Brain (organoid and tissue), 16 donors: ENCODE measurements at places on chromosomes 7 and 10. TPM values are rescaled to one million over a fixed set of nuclear protein-coding genes. Genes with fewer than 3 reads are reported as not detected.
A peak's percentile ranks its signal among the peaks of the same experiment; 100 is the strongest.

GRCh38 chr10:11673346-11674280 is 62.2 kb upstream of the USP6NL start:
- no peak for DNase-seq

SLC26A4 gene
- polyA plus RNA-seq = not detected

OPALIN gene
- polyA plus RNA-seq = 31.9 TPM

PPP1R3A gene
- not detected for polyA plus RNA-seq

CYP3A7 gene
- polyA plus RNA-seq = not detected

GRCh38 chr7:91398341-91398740 is 134.1 kb downstream of the FZD1 start:
- DNase-seq = no peak

DNA sequence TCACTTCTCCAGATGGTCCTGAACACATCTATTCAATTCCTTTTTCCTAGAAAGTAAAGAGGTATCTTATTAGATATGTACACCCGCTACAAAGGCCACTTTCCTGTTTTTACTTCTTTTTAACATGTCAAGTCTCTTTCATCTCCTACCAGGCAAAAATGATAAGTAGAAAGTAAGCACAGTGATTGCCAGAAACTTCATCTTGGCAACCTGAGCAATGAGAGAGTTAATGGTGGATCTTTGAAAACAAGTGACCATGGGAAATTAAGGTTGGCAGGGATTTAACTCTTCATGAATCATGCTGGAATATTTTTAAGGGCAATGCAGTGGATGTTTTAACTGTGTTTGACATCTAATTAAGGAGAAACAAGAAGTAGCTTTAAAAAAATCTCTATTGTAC is 2.7 kb downstream of the SEMA3A start:
- peak; percentile 35 for DNase-seq

DNA sequence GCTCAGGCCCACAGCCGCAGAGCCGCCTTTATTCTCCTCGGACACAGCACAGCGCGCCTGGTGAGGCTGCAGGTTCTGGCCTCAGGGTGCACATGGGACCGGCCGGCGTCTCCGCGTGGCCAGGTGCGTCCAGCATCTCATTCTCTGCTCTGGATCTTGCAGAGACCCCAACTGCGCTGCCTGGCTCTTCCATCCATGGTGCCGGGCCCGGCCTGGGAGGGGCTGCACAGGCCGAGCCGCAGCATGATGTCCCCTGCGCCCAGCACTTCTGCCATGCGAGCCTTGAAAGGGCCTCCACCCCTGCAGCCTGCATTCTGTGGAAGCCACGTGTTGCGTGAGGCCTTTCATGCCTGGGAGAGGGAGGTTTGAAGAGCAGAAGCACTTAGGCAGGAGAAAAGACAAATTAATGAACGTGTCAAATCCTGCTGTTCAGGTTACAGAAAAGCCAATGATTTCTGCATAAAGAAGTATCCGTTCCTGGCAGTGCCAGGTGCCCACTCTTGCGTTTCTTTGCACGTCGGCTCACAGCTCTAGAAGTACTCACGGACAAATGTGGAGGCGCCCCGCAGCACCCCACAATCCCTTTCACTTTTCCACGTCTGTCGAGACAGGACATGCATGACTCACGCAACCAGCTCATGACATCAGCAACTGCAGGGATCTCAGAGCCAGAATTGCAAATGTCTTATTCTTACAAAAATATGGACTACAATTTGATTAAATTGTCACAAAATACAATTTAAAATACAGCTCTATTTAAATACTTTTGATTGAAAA is 571.4 kb downstream of the DNAJB6 start:
- DNase-seq = no peak

GRCh38 chr7:80614851-80615271 is 23.6 kb upstream of the CD36 start:
- DNase-seq = no peak

- no peak for DNase-seq
These were observed 221.3 kb upstream of the CSTF2T start for GRCh38 chr10:51920672-51921071.

- no peak for DNase-seq
These were observed 115.9 kb upstream of the NRG3 start for GRCh38 chr10:81759111-81759510.
